ENCODE measurements at places on chromosomes 6 and 20.

- peak; percentile 71 for DNase-seq
Observed at GRCh38 chr20:18428490-18429173, 38.2 kb downstream of the DZANK1 start.

DNA sequence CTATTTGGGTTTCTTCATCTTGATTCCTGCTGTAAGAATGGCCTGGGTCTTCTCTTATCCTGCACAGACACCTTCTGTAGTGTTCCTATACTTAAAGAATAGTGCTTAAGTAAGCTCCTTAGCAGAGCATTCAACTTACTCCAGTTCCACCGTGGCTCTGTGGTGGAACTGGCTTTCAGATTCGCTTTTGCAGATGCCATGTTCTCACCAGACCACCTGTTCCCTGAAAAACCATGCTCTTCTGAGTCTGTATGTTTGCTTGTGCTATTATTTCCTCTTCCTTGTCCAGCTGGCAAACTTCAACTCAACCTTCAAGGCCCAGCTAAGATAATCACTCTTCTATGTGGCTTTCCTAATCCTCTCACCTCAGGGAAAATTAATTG lies 4.9 kb downstream of the ELMO2 start:
- no peak for DNase-seq

GRCh38 chr6:136846046-136846445 lies 23.7 kb downstream of the PEX7 start:
- DNase-seq, result peak; percentile 49

DNA sequence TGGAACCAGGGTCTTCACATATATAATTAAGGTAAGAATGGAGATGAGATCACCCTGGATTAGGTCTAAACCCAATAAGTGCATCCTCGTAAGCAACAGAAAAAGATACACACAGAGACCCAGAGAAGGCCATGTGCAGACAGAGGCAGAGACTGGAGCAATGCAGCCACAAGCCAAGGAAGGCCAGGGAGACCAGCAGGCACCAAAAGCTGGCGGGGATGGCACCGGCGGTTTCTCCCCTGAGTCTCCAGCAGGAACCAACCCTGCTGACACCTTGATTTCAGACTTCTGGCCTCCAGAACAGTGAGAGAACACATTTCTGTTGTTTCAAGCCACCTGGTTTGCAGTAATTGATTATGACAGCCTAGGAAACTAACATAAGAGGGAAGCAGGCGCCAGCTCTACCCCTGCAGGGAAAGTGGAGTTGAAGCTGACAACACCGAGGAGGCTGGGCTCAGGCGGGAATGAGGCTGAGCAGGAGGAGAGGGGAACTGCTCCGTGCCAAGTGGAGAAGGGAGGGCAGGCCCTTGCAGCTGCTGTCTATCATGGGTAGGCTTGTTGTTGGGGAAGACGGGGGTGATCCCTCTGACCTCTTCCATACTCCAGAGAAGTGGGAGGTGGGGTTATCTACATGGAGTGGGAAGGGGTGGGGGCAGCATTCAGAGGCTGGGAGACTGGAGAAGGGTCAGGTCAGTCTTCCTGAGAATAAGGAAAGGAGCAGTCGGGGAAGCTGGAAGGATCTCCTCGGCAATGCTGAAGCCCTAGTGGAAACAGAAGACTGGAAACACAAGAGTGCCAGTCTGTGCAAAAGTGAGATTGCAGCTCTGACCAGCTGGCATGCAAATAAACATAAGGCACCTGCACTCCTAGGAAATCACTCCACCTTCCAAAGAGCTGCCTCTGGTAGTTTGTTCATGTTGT lies 72.7 kb downstream of the NFATC2 start:
- DNase-seq, result no peak

- DNase-seq, result no peak
Observed at GRCh38 chr6:170438861-170439260, 114.2 kb downstream of the PSMB1 start.

- DNase-seq, result no peak
Observed at GRCh38 chr6:25537349-25538018, 114.5 kb upstream of the SCGN start.

GRCh38 chr20:9108260-9108659 lies 39.4 kb downstream of the PLCB4 start:
- DNase-seq, result no peak

- DNase-seq, result no peak
Observed at GRCh38 chr20:16107172-16107870, 465.9 kb downstream of the KIF16B start.

GRCh38 chr20:47540443-47541354 lies 39.0 kb downstream of the NCOA3 start:
- DNase-seq, result peak; percentile 17

GRCh38 chr6:328136-328670 lies 35.9 kb downstream of the DUSP22 start:
- no peak for DNase-seq

GRCh38 chr6:169250660-169251059 lies 3.0 kb downstream of the THBS2 start:
- no peak for DNase-seq

DNA sequence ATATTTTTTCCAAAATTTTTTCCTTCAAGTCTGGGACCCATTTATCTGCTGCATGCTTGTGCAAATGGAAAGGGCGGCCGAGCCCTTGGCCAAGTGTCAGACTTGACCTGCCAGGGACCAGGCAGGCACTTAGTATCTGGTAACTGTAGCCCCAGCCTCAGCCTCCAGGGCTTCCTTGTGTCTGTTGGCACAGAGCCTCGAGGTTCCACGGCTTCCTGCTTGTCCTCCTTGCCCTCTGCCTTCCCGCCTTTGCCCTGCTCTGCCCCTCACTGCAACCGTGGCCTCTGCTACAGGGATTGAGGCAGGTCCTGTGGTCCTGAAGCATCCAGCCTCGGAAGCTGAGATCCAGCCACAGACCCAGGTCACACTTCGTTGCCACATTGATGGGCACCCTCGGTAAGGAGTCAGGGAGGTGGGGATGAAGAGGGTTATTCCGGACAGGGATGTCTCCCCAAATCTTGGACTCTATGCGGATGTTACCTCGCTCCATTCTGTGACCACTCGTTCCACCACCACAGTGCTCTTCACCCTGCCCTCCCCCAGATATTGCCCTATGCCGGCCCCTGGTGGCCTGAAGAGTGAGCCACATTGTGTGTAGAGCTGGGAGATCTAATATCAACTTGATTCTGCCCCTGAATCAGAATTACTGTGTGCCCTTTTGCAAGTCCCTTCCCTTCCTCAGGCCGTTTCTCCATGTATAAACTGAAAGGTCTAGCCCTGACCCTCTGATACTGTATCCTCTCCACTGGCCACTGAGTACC lies 41.5 kb upstream of the SRF start:
- no peak for DNase-seq

- DNase-seq, result no peak
Observed at GRCh38 chr6:148382861-148383260, 40.2 kb downstream of the SASH1 start.

DNA sequence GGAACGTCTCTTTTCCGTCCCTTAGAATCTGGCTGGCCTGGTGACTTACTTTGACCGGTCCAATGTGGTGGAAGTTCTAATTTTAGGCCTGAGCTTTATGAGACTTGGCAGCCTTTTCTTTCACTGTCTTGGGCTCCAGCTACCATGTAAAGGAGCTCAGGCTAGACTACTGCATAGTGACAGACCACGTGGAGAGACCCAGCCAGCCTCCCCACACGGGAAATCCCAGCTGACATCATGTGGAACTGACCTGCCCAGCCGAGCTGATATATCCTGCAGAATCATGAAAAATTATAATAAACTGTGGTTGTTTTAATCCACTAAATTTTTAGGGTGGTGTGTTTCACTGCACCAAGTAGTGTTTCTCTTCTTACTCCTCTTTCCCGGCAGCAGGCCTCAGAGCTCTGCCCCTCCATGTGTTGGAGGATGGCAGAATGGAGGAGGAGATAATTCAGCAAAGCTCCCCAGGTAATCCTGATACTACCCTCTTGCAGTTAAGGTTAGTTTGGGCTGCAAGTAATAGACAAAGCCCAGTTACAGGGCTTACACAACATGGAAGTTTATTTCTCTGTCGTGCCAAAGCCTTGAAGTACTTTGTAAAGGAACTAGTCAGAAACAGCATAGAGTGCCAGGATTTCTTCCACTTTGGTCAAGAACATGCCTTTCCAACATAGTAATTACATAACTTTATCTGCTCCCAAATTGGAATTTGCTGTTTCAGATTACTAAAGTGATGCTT lies 87.5 kb downstream of the SH3BGRL2 start:
- DNase-seq, result no peak

- DNase-seq, result no peak
Observed at GRCh38 chr6:87281426-87281825, 41.0 kb upstream of the SMIM8 start.

GRCh38 chr6:103538381-103538780 lies 1321.3 kb downstream of the HACE1 start:
- no peak for DNase-seq

GRCh38 chr20:44979090-44979621 lies 12.8 kb downstream of the STK4 start:
- DNase-seq, result no peak

DNA sequence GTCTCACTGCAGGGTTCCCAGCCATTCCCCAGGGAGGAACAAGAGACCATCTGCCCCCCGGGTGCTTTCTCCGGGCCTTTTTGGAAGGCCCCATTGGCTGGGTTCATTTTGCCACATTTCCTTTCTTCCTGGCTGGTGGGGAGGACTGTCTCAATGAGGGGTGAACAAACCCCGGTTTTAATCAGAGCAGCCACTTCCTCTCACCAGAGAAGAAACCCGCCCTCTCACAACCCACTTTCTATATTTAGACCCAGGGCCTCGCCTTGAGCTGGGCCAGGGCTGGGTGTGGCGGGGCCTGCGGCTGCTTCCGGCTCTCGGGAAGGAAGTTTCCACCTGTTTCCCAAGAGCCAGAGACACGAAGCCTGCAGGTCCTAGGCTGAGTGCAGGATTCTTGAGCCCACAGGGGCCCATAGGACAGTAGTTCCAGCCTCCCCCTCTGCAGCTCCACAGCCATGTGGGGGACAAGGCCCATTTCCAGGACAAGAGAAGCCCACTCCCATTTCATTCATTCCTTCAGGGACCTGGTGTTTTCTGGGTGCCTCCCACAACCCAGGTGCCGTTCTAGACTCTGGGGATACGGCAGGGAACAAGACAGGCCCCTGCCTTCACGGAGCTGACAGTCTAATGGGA lies 41.8 kb downstream of the RBM38 start:
- peak; percentile 68 for DNase-seq

DNA sequence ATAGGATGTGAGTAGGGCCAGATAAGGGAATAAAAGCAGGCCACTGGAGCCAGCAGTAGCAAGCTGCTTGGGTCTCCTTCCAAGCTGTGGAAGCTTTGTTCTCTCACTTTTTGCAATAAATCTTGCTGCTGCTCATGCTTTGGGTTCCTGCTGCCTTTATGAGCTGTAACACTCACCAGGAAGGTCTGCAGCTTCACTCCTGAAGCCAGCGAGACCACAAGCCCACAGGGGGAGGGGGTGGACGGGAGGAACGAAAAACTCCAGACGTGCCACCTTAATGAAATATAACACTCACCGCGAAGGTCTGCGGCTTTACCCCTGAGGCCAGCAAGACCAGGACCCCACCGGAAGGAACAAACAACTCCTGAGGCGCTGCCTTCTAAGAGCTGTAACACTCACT lies 1324.4 kb upstream of the EYS start:
- no peak for DNase-seq

- peak; percentile 27 for DNase-seq
Observed at GRCh38 chr6:119627908-119628669, 278.5 kb upstream of the MAN1A1 start.

- DNase-seq, result no peak
Observed at GRCh38 chr6:35358086-35358485, 15.7 kb downstream of the PPARD start.

DNA sequence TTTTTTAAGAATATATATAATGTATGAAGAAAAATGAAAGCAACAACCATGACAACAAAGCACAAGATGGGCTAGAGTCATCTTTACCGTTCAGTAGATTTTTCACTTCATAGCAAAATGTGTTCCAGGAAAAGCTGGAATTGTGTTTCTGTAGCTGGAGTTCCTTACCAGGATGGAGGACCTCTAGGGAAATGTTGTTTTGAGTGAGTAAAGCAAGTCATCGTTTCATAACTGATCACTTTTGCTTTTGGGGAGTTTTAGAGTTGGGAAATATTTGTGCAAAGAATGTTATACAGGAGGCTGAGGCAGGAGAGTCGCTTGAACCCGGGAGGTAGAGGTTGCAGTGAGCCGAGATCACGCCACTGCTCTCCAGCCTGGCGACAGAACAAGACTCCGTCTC lies 151.6 kb downstream of the SASH1 start:
- no peak for DNase-seq

DNA sequence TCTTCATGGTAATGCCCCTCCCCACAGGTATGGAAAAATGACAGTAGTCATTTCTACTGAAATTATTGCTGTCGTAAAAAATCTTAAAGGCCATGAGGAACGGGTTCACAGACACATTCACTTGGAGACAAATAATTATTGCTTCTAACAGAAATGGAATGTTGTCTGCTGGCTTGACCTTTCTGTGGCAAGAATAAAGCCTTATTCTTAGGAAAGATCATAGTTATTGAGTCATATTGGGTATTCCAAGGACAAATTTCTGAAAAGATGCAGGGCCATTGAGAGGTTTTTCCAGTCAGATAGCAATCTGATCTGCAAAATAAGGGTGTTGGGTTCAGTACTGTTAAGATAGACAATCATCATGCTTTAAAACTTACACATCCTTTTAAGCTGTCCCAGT lies 29.2 kb downstream of the AKAP7 start:
- DNase-seq, result no peak

DNA sequence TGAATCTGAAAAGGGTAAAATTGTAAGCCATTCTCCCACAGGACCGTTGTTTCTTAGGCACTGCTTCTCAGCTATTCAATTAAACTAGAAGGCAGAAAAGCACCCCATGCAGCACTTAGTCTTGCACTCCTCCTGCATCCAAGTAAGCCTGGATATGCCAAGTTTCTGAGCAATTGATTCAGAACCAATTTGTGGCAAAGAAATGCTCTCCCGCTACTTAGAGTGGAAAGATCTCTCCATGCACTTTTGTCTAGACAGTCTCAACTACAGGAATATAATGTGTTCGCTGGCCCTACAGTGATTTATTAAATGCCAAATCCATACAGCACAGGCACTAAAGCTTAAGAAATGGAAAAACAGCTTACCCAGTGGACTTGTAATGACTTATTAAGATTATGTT lies 338.5 kb downstream of the HACE1 start:
- DNase-seq, result no peak

DNA sequence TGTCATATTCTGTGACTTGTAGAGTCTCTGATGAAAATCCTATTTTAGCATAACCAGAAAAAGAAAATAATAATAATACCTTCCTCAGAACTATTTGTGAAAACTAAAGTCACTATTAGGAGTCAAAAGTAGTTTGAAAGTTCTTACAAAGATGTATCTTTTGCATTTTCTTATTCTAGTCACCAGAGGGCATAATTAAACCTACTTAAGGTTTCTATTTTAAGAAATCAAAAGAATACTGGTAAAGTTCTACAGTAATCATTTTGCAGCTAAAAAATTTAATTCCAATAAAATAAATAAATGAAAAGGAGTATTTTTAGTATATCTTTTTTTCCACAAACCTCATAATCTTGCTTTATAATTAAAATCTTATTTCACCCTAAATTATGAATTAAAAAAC lies 28.0 kb upstream of the MCM9 start:
- DNase-seq, result peak; percentile 15

- DNase-seq, result no peak
Observed at GRCh38 chr6:77264970-77265369, 198.3 kb downstream of the HTR1B start.

GRCh38 chr6:77633993-77634715 lies 18.7 kb upstream of the MEI4 start:
- DNase-seq, result no peak

GRCh38 chr6:100881707-100882040 lies 545 bp upstream of the ASCC3 start:
- DNase-seq, result no peak
